GM12892 (cell line): ENCODE measurements at places on chromosomes 6 and 20.

GRCh38 chr6:126696921-126697693 lies 357.2 kb downstream of the CENPW start:
- no peak for DNase-seq

DNA sequence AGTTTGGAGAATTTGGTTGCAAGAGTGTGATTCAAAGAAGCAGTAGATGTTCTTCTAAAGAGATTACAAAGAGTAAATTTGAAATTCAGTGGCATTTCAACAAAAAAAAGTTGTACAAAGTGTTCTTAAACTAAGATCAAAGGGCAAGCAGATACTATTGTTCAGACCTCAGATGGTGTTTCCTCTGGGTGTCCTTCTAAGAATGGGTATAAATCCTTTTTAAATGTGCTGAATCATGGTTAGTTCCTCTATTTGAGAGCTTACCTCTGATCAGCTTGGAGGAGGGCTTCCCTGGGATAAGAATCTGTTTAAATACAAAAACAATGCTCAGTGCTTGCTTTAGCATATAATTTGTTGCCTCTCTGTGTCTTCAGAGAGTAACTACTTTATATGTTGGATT lies 6.3 kb downstream of the BMP6 start:
- DNase-seq = no peak

GRCh38 chr6:24858177-24858653 lies 59.5 kb upstream of the ARMH2 start:
- DNase-seq = peak; percentile 13

DNA sequence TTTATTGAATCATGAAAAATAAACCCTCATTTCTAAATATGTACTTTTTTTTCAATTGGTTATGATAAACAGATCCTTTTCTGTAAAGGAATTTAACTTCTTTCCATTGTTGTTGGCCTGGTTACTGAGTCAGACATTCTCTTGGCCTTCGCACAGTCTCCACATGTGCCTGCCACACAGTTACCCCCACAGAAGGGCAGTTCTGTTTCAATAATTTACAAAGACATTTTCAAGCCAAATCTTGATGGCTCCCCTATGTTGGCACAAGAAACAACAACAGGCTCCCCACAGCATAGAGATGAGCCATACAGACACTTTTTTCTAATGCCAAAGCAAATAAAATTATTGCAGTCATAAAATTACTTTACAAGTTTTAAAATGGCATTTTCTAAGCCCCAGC lies 55.6 kb upstream of the BEND6 start:
- no peak for DNase-seq

- DNase-seq = no peak
Observed at GRCh38 chr6:159311618-159312017, 142.4 kb downstream of the FNDC1 start.

- DNase-seq = no peak
Observed at GRCh38 chr20:409697-410559, 1.8 kb downstream of the RBCK1 start.

GRCh38 chr20:38111366-38112232 lies 53.5 kb downstream of the TGM2 start:
- DNase-seq = no peak

DNA sequence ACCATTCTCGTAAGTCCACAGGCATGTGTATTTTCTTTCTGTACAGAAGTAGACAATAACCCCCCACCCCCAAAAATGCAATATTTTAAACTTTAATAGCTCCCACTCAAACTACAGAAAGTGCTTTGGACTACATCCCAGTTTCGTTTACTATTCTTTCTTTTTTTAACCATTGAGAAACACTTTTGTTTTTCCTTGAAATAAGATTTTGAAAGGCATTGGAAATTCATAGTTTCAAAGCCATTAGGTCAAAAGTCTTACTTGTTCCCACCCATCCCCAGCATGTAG lies 140.0 kb downstream of the KIF16B start:
- DNase-seq = no peak

- no peak for DNase-seq
Observed at GRCh38 chr20:20690676-20691476, 21.6 kb downstream of the RALGAPA2 start.

GRCh38 chr20:15332711-15333160 lies 995.3 kb upstream of the FLRT3 start:
- no peak for DNase-seq

DNA sequence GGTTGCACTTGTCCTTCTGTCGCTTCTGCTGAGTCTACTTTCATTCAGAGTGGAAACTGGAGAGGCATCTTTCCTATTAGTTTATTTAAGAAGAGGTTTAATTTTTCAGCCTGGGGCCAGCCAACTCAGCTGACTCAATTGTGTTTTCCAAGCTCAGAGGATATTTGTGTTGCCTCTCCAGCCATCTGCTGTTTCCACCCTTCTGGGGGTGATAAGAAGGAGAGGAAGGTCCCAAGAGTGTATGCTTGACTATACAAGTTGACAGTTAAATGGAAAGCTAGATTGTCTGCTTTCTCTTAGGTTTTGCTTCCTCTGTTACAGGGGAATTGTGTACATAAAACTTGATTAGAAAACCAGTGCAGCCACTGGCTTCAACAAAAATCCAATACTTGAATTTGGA lies 3.0 kb downstream of the PSMF1 start:
- DNase-seq = no peak

DNA sequence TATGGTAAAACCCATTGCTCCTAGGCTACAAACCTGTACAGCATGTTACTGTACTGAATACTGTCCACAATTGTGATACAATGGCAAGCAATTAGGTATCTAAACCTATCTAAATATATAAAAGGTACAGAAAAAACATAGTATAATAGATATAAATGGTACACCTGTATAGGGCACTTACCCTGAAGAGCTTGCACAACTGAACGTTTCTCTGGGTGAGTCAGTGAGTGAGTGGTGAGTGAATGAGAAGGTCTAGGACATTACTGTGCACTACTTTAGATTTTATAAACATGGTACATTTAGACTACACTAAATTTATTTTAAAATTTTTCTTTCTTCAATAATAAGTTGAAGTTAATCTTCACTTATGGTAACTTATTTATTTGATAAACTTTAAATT lies 119.9 kb upstream of the CEP85L start:
- DNase-seq = no peak

GRCh38 chr6:43758617-43759050 lies 11.4 kb upstream of the VEGFA start:
- no peak for DNase-seq

- DNase-seq = no peak
Observed at GRCh38 chr20:36726168-36726567, 19.7 kb downstream of the NDRG3 start.

DNA sequence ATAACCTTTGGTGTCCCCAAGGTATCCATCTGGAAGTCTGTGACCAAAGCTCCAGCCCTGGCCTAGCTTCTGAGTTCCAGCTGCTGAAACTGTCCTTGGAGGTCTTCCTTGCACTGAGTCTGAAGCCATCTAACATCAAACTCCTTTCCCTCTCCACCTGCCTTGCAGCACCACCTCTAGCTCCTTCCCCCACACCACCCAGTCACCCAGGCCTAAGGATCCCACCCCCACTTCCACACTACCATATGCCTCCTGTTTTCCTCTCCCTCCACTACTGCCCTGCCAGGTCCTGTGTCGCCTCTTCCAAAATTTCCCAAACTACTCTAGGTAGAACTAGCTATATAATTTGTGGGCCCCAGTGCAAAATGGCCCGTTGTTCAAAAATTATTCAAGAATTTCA lies 10.8 kb upstream of the MATN4 start:
- no peak for DNase-seq

DNA sequence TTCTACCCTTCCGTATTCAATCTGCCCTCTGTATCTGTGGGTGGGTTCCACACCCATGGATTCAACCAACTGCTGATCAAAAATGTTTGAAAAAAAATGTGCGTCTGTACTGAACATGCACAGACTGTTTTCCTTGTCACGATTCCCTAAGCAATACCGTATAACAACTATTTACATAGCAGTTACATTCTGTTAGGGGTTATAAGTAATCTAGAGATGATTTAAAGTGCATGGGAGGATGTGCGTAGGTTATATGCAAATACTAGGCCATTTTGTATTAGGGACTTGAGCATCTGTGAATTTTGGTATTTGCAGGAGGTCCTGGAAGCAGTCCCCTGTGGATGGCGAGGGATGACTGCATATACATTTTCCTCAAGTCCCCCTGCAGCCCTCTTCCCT lies 486.9 kb downstream of the PREX1 start:
- DNase-seq = no peak

DNA sequence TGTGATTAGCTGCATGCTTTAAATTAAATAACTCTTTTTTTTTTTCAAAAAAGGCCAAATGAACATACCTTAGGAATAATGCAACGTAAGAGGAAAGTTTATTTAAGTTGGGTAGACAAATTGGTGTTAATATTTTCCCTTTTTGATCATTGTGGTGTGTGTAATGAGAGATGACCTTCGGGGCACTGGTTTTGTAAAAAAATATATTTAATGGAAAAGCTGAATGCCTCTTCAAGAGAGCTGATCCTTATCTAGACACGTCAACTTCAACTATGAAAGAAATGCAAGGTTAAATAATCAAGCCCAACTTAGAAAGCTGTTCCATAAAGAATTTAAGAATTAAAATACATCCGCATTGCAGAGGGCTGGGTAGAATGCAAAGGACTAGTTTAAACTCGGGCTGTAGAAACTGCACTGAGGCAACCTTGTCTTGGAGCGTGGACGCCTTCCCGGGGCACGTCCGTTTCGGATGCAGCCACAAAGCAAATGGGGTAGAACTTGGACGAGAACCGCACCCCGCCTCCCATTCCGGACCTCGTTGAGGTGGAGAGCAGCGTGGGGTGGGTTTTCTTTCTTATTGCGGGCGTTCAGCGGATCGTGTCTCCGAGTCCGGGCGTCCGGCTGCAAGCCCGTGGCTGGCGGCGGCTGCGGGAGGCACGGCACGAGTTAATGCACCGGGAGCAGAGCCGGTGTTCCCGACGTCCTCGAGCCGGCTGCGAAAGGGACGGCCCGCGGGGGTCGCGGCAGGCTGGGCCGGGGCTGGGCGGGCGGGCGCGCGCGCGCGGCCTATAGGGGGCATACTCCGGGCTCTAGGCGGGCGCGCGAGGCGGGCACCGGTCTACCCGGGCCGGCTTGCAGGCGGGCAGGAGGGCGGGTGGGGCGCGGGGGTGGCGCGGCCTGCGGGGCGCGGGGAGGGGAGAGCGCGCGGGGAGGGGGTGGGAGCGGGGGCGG lies 1.9 kb downstream of the JARID2 start:
- peak; percentile 50 for DNase-seq

- DNase-seq = no peak
Observed at GRCh38 chr6:57087916-57088315, 2.1 kb upstream of the ZNF451 start.

DNA sequence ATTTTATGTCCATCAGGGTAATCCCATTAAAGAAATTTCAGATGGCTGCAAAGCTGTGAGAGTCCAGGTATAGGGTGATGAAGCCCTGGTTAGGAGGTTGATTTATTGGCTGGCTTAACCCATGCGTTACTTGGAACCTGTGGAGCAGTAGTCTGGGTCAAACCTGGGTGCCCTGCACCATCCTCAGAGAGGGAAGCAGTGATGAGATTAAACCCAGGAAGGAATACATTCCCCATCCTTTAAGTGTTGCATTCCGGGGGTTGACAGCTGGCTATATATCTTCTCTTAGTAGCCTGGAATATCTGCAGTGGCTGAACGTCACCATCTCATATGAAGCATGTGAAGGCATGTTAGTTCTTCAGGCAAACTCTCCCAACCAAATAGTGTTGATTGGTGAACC lies 44.9 kb upstream of the JAG1 start:
- DNase-seq = no peak

DNA sequence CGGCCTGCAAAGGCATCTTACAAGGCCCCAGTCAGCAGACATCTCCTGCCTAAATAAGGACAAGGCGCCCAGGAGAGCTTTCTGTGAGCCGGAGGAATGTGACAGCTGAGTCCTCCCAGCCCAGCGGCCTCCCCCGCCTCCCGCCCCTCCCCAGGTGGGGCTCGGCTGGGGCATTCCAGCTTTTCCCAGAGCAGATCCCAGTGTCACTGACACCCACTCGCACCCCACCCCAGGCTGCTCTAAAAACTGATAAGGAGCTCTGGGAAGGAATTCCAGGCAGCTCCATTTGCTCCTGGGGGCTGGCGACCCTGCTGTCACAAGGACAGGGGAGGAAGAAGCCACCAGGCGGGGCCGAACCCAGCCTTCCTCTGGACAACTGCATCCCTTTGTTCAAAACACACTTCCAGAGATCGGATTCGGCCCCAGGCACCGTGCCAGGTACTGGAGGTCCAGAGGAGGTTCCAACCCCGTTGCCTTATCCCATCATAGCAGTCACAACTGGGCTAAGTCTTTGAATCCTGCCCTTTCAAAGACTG lies 49.7 kb downstream of the JPH2 start:
- DNase-seq = no peak

GRCh38 chr6:140176306-140176705 lies 801.9 kb upstream of the CITED2 start:
- no peak for DNase-seq

- DNase-seq = no peak
Observed at GRCh38 chr6:125307964-125308615, 6.3 kb upstream of the HDDC2 start.

DNA sequence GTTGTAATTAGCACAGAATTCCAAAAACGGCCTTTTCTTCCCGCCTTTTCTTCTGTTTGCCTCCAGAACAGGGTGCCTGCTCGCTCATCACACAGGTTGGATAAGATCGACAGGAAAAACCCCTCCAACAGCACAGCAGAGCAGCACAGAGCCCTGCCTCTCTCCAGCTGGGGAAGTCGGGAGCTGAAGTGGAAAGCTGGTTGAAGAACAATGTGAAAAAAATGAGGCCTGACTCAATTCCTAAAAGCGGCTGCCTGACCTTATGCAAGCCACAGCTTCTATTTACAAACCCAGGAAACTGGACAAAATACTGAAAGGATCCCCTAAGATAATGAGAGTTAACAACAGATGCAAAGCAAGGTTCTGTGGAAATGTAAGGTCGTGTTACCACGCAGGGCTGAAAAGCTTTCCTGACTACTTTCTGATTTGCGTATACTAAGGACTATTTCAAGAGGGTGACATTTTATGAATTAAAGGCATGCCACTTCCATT lies 116.9 kb downstream of the TTLL2 start:
- no peak for DNase-seq

DNA sequence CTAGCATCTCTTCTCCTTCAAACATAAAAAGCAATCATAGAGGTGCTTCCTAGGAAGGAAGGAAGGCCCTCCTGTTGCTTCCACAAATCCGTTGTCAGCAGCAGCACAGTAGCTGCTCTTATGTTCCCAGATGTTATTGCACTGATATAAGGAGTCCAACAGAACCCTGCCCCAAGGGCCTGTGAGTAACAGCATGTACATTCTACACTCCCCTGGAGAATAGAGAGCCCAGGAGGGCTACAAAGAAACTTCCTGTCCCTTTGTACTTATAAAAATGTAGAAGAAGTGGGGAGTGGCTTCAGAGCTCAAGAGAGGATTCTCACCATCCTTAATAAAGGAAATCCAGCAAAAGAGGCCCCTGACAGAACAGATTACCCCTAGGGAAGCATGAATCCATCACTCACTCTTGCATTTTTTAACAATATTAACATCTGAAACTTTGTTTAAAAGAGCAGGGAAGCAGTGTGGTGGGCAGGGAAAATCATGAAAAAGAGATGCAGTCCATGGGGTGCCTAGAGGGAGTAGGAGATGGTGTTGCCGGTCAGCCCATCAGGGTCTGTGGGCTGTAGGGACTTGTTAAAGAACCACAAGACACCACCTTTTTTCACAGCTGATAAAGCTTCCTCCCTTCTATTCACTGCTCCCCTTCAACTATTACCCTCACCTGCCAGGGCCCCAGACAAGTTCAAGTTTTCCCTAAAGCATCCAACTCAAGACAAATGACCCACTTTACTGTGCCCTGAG lies 104.5 kb upstream of the ADGRF1 start:
- no peak for DNase-seq

GRCh38 chr6:68778356-68779020 lies 143.4 kb downstream of the ADGRB3 start:
- no peak for DNase-seq

- DNase-seq = no peak
Observed at GRCh38 chr6:66508433-66508832, 801.4 kb upstream of the EYS start.
